ENCODE measurements at places on chromosomes 6 and 20.

- no peak for DNase-seq
Observed at GRCh38 chr6:127518191-127518709, 885 bp downstream of the MTCL3 start.

DNA sequence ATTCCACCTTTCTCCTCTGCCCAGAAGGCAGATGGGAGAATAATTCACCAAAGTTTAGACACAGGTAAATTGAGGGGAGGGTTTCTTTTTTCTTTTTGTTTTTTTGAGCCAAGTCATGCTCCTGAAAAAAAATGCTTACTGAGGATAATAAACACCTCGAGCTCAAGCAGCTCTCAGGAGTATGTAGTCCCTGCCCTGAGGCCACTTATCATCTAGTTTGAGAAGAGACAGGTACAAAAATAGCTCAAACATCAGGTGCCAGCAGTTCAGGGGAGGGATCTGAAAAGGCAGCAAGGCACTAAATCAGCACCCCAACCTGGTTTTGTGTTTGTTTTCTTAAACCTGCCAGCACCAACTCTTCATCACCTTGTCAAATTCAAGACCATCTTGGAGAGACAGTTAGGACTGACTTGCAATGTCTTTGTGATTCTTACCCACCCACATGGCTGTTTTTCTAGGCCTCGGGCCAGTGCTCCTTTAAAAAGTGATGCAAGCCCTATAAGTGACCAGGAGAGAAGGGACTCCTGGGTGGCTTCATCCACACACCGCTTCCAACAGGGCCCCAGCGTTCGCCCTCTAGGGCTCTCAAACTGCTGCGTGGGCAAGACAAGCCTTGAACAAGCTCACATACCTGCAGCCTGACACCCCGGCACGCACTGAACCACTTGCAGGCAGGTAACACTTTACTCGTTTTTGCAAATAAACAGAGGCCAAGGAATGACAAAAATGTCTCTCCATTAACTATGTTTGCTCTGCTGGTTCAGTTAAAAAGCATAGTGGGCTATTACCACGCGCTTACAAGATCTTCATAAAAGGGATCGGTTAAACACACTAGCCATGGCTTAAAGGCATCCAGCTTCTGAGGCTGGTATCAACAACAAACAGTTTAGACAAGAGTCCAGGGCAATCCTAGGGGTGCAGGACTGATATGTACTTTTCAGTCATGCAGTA is 13.9 kb downstream of the JAG1 start:
- no peak for DNase-seq

GRCh38 chr6:114284281-114284680 is 58.5 kb downstream of the HS3ST5 start:
- no peak for DNase-seq

GRCh38 chr6:108165714-108166663 is at the start of gene NR2E1:
Gene NR2E1 (plus strand): TSS chr6:108166022. CDS start chr6:108166766, 744 bp downstream.
- no peak for DNase-seq

- DNase-seq = no peak
Observed at GRCh38 chr6:4606821-4607704, 169.1 kb upstream of the CDYL start.

- no peak for DNase-seq
Observed at GRCh38 chr6:13383328-13384163, 55.2 kb upstream of the TBC1D7 start.
